ENCODE measurements at places on chromosomes 1 and 21. TPM values are rescaled to one million over a fixed set of nuclear protein-coding genes. Genes with fewer than 3 reads are reported as not detected.

CD53 gene
- total RNA-seq = not detected

GBP7 gene
- not detected for total RNA-seq

RPE65 gene
- total RNA-seq = not detected

AGRN gene
- total RNA-seq = 117 TPM

SEC16B gene
- total RNA-seq = 0.26 TPM

PLEKHN1 gene
- 1.6 TPM for total RNA-seq

FLG2 gene
- under 0.01 TPM for total RNA-seq

SLC25A34 gene
- total RNA-seq = under 0.01 TPM

OR2L2 gene
- total RNA-seq = not detected

NBPF3 gene
- total RNA-seq = 6.8 TPM

ASCL5 gene
- total RNA-seq = under 0.01 TPM

TMEM269 gene
- under 0.01 TPM for total RNA-seq

FCRLB gene
- total RNA-seq = 0.26 TPM

MPZL1 gene
- 95.6 TPM for total RNA-seq

DISP3 gene
- total RNA-seq = not detected

LINGO4 gene
- total RNA-seq = under 0.01 TPM

CNIH3 gene
- total RNA-seq = 0.64 TPM

ILDR2 gene
- total RNA-seq = not detected

PADI2 gene
- 1.0 TPM for total RNA-seq

KIAA1614 gene
- total RNA-seq = 0.79 TPM

TMIGD3 gene
- not detected for total RNA-seq

LCE7A gene
- not detected for total RNA-seq

GUCA2B gene
- not detected for total RNA-seq

DMBX1 gene
- not detected for total RNA-seq

ATP1A2 gene
- total RNA-seq = not detected

CHD1L gene
- 34.6 TPM for total RNA-seq

KLHL17 gene
- 4.5 TPM for total RNA-seq

Data from bronchial epithelial cell (primary cell).